D721Med (cell line): ENCODE measurements at places on chromosomes 6 and 20.
A peak's percentile ranks its signal among the peaks of the same experiment; 100 is the strongest.

GRCh38 chr6:170305805-170306323, 694 bp upstream of the FAM120B start:
- no peak for DNase-seq

- DNase-seq: no peak
Observed at GRCh38 chr6:154345811-154346210, 10.8 kb downstream of the IPCEF1 start.

GRCh38 chr20:6829510-6830116, 62.1 kb downstream of the BMP2 start:
- no peak for DNase-seq

DNA sequence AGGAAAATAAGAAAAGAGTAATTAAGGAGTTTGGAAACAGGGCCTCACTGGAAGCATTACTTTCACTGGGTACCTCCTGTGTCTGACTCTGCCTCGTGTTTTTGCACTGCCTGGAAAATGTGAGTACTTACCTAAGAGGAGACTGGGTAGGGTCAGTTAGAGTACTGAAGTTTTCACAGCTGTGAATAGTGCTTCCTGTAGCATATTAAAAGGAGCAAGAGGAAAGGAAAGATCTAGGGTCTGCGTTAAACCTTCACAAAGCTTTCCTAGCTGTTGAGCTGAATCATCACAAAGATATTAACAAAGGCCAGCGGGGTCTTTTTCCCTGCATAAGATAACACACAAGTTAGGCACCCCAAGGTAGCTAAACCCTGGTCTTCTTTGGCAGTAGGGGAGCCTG, 82.3 kb downstream of the MLIP start:
- no peak for DNase-seq

DNA sequence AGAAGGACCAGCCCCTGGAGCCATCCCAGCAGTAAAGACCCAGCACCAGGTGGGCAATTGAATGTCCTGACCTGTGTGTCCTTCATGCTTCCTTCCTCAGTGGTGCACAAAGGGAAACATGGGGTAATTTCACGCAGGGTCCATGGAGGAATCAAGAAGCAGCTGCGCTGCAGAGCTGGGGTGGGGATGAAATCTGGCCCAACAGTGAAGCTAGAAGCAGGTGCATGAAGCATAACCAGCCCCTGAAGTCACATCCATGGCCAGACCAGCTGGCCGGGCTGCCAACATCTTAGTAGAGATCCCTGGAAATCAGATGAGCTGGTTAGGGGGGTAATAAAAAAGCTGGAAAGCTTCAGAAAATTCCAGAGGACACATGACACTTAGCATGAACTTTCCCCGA, 646.7 kb upstream of the DEFB115 start:
- DNase-seq: no peak

GRCh38 chr20:39075731-39076130, 113.6 kb downstream of the DHX35 start:
- no peak for DNase-seq

GRCh38 chr6:81093051-81093450, 659.4 kb downstream of the TENT5A start:
- DNase-seq: no peak

- no peak for DNase-seq
Observed at GRCh38 chr20:39875492-39876110, 813.4 kb downstream of the MAFB start.

DNA sequence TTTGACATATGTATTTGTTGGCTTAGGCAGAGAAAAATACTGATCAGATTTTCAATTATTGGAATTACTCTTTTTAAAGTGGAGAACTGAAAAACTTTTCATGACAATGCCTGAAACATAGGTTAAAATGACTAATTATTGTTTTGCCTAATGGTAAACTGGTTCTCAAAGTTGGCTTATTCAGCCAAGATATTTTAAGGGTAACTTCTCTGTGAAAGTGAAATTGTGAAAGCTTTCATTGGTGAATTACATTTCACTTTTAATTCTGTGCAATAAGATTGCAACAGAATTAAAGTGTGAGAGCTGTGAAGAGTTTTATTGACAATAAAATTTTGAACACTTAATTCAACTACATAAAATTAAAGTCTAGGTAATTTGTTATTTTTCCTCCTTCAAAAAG, 24.5 kb downstream of the KIAA0408 start:
- DNase-seq: no peak

GRCh38 chr20:61497029-61497627, 245.1 kb downstream of the CDH4 start:
- no peak for DNase-seq

GRCh38 chr20:40880729-40881109, 147.9 kb upstream of the TOP1 start:
- DNase-seq: no peak

DNA sequence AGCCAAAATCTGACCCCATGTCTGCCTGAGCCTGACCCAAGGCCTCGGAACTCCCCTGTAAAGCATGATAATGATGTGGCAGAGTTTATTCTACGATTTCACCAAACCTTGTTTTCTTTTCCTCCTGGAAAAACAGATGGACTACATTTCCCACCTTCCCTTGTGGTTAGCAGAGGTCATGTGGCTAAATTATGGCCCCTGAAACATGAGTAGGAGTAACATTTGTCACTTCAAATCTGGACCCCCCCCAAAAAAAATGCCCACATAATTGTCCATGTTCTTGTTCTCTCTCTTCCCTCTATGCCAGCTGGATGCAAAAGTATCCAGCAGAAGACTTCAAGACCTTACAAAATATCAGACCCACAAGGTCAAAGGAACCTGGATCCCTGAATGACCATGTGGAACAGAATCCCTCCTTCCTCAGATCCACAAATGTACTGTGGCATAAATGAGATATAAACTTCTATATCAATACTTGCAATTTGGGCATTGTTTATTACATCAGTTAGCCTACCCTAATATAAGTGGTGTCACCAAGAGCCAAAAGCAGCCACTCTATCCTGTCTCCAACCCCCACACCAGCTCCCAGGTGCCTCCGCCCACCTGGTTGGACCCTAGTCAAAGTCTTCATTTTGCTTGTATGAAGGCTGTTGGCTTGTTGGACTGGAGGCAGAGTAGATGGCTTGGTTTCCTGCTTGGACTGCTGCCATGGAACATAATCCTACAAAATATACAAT, 1.4 kb downstream of the C20orf96 start:
- no peak for DNase-seq

- DNase-seq: no peak
Observed at GRCh38 chr6:67880939-67881705, 754.0 kb upstream of the ADGRB3 start.

- DNase-seq: no peak
Observed at GRCh38 chr20:51014797-51015722, 7.8 kb downstream of the KCNG1 start.

GRCh38 chr6:33672808-33673207, 38.7 kb downstream of the UQCC2 start:
- no peak for DNase-seq

- DNase-seq: no peak
Observed at GRCh38 chr20:50664254-50664653, 27.1 kb downstream of the RIPOR3 start.

- no peak for DNase-seq
Observed at GRCh38 chr6:101011186-101011585, 130.1 kb upstream of the ASCC3 start.

DNA sequence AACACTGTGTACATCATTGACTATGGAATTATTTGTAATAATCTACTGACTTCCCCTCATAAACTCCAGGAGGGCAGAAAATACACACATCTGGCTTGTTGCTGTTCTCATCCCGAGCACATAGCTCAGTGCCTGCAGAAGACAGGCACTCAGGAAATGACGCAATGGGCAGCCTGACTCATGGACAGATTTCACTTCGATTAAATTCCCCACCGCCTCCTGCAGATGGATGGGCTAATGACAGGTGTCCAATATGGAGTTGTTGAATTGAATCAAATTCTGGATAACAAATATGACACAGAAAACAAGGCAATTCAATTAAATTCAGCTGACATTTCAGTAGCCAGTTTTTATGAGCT, 9.1 kb downstream of the ANKRD60 start:
- DNase-seq: no peak

- no peak for DNase-seq
Observed at GRCh38 chr6:113690281-113691259, 166.6 kb upstream of the MARCKS start.

DNA sequence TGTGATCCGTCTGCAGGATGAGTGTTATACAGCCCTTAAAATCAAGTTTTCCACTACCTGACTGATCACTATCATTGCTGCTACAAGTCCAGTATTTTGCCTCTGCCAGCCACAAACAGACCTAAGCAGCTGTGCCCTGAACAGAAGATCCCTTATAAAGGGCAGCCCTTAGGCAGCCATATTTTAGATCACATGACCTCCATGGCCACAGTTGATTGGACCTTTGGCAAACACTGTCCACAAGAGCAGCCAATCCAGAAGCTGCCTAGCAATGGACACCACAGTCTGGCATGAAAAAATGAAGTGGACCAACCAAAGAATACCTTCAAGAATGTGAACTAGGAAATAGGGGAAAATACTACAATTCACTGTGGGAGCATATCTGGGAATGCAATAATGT, 50.8 kb downstream of the MC3R start:
- DNase-seq: no peak

- no peak for DNase-seq
Observed at GRCh38 chr6:161409353-161409752, 135.5 kb upstream of the AGPAT4 start.

- DNase-seq: no peak
Observed at GRCh38 chr20:58461104-58461503, 54.1 kb downstream of the APCDD1L start.

GRCh38 chr6:165922309-165922794, 245.3 kb downstream of the TBXT start:
- DNase-seq: no peak

DNA sequence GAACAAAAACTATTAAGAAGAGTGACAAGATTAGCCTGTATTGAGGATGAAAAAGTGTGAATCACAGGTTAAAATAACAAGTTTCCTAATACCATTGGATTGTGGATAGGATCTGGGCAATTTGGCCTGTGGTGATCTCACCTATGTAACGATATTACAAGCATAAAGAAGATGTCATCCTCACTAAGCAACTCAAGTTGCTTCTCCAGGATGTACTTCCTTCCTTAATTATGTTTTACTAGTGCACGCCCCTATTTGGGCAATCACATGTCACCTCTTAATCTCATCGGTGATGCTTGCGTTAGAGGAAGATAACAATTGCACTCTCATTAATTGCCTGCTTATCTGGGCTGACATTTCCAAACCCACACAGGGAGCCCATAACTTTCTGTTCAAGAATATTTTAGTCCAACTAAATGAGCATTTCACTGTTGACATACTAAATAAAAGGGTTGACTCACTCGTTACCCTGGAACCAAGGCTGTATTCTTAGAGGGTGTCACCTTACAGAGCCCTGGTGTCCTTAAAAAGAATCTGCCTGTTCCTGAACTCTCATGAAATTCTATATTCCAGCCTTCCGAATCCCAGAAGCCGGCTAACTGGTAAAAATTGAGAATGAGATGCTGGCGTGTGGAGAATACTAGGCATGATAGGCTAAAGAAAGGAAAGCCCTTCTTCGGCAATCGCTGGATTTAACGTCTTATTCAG, 88.2 kb upstream of the ATXN1 start:
- no peak for DNase-seq

DNA sequence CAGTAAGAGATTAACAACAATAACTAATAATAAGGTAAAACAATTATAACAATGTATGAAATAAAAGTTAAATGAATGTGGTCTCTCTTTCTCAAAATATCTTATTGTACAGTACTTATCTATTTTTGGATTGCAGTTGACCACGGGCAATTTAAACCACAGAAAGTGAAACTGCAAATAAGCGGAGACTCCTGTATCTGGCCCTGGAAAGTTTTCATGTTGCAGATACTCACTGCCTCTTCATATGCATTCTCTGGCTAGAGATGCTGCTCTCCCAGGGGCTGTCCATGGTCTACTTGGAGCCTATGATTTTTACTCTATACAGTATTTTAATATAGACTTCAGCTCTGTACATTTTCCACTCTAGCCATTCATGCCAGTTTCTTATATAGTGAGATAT, 230.8 kb downstream of the FUT9 start:
- no peak for DNase-seq

- DNase-seq: no peak
Observed at GRCh38 chr6:153727885-153728284, 311.2 kb upstream of the OPRM1 start.

- no peak for DNase-seq
Observed at GRCh38 chr6:13076575-13076974, 251.8 kb downstream of the TBC1D7 start.

- DNase-seq: no peak
Observed at GRCh38 chr6:163706500-163707087, 292.1 kb downstream of the QKI start.

GRCh38 chr6:156884306-156884705, 107.1 kb downstream of the ARID1B start:
- peak; percentile 22 for DNase-seq

DNA sequence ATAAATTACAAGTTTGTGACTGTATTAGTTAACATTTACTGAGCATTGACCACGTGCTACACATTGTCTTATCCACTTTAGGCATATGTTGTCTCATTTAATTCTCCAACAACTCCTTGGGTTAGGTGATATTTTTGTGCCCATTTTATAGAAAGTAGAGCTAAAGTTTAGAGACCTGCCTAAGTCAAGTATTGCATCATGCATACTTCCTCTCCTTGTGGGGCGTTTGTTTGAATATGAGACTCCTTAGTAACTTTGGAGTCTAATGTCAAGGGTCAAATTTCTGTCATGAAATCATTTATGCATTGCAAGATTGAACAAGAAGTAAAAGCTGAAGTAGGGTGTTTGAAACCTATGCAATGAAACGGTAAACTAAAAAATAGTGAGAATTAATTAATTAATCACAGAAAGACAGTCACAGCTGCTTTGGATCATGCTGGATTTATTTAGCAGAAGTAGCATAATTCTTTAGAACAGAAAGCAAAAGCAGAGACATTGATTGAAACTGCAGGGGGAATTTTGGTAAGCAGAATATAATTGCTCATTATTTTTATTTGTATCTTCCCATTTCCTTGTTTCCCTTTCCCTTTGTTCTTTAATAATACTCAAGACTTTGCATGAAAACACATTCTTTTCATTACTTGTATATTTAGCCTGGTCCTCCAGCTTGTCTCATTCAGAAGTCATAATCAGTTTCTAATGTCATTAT, 1374.4 kb upstream of the GJE1 start:
- DNase-seq: no peak

DNA sequence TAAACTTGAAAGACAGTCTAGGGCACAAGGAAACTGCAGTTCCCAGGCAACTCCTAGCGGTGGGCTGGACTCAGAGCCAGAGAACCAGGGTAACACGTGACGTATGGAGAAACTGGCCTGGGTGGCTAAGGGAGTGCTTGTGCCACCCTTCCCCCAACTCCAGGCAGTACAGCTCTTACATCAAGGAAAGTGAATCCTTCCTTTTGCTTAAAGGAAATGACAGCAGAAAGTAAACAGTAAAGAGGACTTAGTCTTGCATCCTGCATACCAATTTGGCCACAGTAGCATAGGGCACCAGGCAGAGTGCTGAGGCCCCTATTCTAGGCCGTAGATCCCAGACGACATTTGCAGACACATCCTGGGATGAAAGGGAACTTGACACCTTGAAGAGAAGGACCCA, 322.8 kb downstream of the CD109 start:
- no peak for DNase-seq

GRCh38 chr6:120938164-120938875, 396.0 kb downstream of the TBC1D32 start:
- DNase-seq: no peak

GRCh38 chr20:15992564-15992963, 580.7 kb downstream of the KIF16B start:
- no peak for DNase-seq
